ENCODE measurements at places on chromosomes 11 and 22.

DNA sequence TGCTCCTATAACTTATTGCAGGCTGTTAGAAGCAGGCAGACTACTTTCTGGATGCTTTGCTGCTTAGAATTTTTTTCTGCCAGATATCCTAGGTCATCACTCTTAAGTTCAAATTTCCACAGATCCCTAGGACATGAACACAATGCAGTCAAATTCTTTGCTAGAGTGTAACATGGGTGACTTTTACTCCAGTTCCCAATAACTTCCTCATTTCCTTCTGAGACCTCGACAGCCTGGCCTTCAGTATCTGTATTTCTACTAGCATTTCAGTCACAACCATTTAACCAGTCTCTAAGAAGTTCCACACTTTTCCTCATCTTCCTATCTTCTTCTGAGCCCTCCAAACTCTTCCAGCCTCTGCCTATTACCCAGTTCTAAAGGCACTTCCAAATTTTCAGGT is 60.4 kb upstream of the ZBED5 start:
- DNase-seq: no peak

DNA sequence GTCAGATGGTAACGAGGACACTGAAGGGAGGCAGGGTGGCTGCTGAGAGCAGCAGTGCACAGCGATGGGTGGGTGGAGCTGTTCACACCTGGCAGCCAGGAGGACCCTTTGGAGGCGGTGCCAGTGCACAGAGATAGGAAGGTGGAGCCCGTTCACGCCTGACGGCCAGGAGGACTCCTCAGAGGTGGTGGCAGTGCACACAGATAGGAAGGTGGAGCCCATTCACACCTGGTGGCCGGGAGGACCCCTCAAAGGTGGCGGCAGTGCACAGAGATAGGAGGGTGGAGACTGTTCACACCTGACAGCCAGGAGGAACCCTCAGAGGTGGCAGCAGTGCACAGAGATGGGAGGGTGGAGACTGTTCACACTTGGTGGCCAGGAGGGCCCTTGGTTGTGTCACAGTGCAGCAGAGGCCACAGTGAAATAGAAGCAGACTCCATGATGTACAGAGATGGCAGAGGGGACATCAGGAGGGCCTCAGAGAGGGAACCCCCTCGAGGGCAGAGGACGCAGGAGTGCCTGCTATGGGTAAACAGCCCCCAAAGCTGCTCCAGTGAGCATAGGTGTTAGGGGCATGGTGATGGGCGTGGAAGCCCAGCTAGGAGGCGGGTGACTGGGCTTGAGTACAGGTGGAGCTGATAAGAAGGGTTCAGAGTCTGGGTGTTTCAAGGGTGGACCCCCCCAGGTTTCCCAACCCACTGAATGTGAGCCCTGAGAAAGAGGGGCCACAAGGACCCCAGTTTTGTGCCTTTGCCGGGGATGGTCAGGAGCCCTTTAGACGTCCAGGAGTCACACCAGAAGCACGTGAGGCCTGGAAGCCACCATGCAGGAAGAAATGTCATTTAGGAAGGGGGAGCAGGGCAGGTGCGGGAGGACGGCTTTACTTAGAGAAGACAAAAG is 566.7 kb downstream of the BRD1 start:
- DNase-seq: no peak

DNA sequence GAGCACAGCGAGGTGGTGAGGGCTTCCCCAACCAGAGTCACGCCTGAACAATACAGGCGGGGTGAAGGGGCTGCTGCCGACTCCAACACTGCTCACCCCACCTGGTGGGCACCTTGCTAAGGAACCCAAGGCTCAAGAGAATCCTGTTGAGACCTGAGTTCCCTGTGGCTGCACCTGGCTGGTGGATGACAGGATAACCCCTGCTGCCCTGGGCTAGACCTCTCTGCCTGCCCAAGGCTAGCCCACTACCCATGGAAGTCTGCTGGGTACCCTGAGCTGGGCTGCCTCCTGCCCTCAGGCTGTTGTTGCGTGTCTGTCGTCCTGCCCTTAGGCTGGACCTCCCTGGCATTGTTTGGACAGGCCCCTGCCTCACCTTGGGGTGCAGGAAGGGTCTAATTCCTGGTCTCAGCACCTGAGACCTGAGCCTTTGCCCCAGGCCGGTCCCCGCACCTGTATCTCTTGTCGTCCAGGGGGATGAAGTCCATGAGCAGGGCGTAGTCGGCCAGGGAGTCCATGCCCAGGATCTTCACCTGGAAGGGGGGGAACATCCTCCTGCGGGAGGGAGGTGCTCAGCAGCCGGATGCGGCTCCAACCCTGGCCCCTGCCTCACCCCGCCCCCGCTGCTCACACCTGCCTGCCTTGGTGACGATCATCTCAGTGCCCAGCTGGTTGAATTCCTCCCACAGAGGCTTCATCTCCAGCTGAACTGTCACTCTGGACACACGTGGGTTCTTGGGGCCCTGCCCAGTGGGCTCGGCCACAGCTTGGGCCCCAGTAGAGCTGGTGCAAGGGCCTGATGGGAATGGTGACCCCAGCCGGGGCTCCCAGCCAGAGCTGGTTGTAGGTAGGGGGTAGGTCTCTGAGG is 4.9 kb upstream of the NUDT8 start:
- DNase-seq: no peak

- no peak for DNase-seq
Observed at GRCh38 chr22:21445437-21446127, 21.6 kb upstream of the TMEM191C start.

DNA sequence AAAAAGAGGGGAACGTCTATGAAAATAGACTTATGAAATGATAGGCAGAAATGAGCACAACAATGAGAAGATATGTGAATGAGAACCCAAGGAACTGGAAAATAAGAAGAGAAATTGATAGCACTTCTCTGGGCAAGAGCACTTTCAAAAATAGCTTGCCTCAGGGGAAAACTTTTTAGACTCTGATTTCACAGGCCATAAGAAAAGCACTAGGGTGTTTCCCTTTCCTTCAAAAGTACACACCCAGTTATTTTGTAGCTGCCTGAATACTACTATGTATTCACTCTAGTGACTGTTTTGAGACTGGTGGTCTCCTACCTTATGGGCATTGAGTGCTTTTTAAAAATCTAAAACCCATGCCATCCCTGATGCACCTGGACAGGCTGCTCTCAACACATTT is 172.3 kb upstream of the SOX6 start:
- no peak for DNase-seq

- no peak for DNase-seq
Observed at GRCh38 chr11:91078221-91078620, 855.4 kb upstream of the CHORDC1 start.

- peak; percentile 77 for DNase-seq
Observed at GRCh38 chr11:96102664-96103078, 178.8 kb upstream of the MTMR2 start.

DNA sequence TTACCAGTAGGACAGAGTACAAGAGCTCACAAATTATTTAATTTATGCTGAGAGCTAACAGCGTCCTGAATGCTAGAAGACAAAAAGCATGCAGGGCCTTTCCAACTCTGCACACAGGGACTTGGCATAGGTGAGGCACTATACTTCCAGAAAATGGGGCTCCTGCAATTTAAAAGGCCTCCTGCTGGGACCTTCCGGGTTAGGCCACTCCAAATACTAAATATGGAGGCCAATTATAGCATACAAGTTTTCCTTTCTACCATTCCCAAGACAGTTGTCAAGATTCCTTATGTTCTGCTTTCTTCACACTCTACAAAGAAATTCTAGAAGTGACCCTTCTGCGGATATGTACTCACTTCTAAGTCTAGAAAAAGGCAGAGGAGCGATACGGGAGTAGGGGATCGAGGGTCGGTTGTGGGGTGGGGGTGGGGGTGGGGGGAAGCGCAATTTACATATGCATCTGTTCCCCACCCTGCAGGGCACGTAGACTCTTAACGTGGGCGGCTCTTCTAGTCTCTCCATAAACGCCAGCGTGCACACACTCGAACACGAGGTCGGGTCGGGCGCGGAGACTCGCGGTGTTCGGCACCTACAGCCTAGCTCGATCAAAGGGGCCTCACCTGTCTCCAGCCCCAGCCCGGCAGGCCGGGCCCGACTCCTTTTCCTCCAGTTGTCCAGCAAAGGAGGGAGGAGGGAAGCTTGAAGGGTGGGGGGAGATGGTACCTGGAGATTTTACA is 728 bp downstream of the DCUN1D5 start:
- peak; percentile 66 for DNase-seq

GRCh38 chr11:115364896-115365295 is 139.3 kb downstream of the CADM1 start:
- no peak for DNase-seq

DNA sequence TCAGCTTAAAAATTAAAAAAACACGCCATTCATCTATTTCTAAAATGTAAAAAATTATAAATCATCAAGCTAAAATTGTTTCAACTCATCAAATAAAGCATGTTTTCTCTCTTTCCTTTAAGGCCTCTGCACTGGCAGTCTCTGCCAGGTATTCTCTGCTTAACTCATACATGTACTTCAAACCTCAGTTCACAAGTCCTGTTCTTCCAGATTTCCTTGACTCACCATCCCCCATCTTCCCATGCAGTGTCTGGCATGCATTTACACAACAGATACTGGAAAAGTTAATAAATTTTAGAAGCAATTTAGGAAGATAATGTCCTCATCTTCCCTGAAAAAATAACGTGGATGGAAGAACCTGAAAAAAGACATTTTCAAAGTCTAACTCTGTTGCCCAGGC is 32.5 kb downstream of the CSTF3 start:
- no peak for DNase-seq

- DNase-seq: no peak
Observed at GRCh38 chr11:88522624-88523385, 185.3 kb upstream of the CTSC start.

DNA sequence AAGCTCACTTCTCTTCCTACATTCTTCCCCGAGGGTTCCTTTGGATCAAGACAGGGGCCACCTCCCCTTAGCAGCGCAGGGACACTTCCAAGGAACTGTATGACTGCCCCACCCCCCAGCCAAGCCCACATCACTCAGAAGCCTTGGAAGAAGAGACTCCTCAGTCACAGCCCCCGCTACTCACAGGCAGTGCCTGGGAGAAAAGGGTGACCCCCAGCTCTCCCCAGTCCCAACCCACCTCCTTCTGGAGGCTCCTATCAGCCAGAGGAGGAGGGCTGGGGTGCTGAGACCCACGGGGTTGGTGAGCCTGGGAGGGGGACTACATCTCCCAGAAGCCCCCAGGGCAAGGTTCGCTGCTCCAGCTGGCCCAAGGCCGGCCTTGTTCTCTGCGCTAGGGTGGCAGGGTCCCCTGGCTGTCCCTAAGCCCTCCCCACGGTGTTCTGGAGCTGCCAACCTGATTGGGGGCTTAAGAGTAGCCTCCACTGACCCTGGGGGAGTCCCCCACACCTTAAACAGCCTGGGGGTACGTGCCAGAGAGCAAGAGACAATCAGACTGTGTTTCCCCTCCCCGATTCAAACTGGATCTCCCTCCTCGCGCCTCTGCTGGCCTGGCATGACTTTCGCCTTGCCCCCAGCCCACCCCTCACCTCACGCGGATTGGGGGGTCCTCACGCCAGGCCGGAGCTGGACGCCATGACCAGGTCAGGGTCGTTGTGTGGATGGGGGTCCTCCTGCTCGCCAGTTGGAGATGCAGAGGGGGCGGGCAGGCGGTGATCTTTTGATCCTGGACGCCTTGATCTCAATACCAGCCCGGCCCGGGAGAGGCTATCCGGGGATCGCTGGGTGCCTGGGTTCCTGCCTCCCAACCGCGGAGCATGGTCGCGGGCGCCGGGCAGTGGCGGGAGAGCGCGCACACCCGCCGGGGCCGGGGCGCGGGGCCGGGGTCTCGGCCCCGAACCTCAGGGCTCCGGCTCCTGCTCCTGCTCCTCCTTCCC is 838 bp downstream of the BCL9L start:
- DNase-seq: peak; percentile 63

- DNase-seq: no peak
Observed at GRCh38 chr11:131885431-131885830, 515.0 kb downstream of the NTM start.

DNA sequence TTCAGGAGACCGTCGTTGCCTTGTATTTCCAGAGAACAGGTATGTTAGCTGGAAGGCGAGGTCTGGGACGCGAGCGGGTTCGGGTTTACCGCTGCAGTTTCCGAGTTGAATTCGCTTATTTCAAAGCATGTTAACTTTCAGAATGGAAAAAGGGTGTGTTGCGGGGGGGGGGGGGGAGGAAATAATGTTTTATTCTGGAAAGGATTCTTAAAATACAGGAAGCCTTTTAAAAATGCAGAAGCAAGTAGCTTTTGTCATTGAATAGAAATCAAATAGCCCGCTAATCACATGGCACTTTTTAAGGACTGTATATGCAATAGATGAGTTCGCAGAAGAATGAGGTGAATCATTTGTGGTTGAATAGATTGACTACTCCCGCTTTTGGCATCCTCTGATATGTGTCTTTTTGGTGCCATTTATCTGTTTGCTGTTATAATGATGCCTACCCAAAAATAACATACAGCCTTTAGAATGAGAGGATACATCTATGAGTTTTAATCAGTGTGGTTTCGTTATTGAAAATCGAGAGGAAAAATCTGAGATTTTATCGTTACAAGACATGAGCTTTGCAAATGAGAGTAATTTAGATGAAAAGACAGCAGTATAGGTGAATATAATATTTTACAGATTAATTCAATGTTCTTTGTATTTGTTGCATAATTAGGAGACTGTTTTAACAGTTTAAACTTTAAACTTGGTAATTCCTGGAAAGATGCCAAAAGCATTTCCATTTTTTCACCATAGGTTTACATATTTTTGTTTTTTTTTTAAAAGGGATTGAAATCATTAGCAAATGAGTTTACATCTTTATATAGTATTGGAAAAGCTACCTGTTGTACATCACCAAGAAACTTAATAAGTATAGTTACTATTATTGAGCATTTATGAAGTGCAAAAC is 1.7 kb downstream of the PDE3B start:
- DNase-seq: peak; percentile 48

- DNase-seq: no peak
Observed at GRCh38 chr11:72623052-72623451, 51.2 kb downstream of the PDE2A start.

GRCh38 chr22:17098379-17098819 is 13.6 kb downstream of the IL17RA start:
- DNase-seq: no peak

DNA sequence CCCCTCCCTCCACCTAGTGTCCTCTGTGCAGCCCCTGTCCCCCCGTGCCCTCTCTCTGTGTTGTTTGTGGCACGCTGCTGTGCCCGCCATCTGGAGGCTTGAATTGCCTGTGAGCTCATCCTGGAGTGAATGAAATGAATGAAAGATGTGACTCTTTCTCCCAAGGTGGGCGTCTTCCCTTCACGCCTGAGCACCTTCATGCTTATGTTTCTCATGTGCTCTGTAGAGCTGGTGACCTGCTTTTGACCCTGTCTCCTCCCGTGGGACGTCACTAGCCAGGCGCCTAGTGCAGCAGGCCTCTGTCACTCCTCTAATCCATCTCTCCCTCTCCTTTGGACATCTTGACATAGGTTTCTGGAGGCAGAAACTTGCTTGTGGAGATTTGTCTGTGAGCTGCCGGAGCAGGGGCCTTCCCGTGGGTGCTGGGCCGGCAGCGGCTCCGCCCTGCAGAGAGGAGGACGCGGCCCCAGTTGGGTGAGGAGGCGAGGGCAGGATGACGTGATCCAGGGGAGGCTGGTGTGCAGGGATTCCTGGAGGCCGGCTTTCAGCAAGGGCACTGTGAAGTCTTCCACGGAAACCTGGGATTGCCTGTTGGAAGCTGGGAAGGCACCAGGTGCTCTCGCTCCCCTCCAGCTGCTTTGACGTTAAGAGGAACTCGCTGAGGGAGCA is 40.6 kb downstream of the MUC6 start:
- DNase-seq: no peak

- no peak for DNase-seq
Observed at GRCh38 chr11:2790568-2790921, 90.8 kb upstream of the KCNQ1OT1 start.

Measured in ELR (cell line).